ENCODE measurements at places on chromosomes 3 and 15.

- no peak for DNase-seq
Measured at GRCh38 chr3:167559924-167560323, 86.1 kb upstream of the SERPINI2 start.

DNA sequence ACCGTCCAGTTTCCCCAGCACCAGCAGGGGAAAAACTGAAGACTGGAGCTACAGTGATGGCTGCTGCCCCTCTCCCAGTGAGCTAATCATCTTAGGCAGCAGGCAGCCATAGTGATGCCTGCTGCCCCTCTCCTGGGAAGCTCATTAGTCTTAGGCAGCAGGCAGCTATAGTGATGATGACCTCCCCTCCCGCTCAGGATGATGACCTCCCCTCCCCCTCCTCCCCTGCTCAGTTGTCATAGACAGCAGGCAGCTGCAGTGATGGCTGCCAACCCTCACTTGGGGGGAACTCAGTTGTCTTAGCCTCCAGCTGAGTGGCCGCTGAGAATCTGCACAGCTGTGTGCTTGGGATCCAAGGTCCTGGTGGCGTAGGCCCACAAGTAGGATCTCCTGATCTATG is 80.9 kb upstream of the MANF start:
- DNase-seq, result no peak

DNA sequence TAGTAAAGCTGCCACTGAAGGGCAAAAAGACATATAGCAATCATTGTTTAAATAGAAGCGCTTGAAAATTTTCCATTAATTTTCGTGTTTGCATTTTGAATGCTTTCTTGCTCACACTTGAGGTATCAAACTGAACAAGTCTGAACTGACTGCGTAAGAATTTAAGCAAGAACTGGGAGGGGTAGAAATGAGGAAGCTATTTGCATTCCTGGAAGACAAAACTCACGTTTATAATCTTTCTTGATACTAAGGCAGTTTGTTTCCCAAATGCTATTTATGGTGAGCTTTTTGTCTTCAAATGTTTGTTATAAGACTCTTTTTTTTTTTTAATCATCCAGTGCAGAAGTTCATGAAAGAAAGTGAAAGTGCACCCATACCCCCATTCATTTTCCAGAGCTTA is 499.8 kb upstream of the TPRG1 start:
- no peak for DNase-seq

- no peak for DNase-seq
Measured at GRCh38 chr3:71101014-71101413, 482.5 kb downstream of the FOXP1 start.

- DNase-seq, result no peak
Measured at GRCh38 chr15:89628806-89629715, 26.2 kb downstream of the KIF7 start.

DNA sequence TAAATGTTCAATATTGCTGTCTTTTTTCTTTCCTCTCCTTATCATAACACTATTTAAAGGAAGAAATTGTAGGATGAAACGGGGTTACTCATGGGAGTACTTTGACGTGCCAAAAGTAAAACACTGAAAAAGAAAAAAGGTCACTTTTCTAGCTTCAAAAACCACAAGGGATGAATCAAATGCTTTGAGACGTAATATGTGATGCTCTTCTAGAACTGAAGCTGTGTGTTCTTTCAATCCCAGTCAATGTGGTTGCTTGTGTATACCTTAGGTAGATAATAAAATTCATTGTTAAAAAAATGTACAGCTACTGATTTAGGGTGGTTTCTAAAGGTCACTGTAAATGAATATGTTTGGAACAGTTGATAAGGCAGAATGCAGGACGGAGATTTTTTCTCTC is 538.8 kb upstream of the ZNF717 start:
- DNase-seq, result no peak

DNA sequence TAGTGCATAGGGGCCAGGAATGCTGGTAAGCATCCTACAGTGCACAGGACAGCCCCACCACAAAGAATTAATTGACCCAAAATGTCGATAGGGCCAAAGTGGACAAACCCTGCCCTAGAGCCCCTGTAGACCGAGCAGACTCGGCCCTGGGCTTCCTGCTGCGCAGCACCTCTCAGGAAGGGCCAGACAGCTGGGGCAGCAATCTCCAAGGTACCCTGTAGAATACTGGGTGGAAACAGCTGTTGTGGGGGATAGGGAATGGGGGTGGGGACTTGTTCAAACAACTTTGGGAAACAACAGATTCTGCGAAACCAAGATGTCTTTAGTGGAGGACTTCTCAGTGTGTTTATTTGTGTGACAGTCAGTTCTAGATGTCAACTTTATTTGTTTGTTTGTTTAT is 67.1 kb downstream of the MRPL46 start:
- DNase-seq, result no peak

- DNase-seq, result no peak
Measured at GRCh38 chr3:179503640-179504039, 52.4 kb upstream of the GNB4 start.

DNA sequence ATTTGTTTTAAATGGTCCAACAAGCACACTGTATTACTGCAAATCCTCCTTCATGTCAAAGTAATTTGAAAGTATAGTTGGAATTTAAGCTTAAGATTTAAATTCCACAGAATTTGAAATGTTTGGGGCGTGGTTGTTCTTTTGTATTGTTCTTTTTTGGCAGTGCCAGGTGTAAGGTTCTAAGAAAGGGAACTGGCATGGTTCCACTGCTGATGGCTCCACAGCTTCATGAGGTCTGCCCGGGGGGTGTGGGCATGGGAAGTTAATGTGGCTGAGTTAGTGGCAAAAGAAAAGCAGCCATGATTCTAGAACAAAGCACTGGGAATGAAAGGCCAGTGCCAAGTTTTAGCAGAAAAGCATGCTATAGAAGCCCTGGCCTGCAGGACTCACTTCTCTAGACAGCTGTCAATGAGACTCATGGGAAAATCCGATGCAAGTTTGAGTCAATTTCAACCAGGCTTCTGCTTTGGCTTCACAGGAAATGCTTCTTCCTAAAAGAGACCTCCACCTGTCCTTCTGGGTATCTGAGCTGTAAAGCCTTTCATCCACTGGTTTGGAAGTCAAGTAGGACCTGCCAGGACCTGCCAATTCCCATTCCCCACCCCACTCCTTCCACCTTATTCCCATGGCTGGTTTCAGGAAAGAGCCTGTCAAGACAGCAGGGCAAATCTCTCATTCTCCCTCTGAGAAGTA is 18.9 kb downstream of the CDCP1 start:
- DNase-seq, result no peak

DNA sequence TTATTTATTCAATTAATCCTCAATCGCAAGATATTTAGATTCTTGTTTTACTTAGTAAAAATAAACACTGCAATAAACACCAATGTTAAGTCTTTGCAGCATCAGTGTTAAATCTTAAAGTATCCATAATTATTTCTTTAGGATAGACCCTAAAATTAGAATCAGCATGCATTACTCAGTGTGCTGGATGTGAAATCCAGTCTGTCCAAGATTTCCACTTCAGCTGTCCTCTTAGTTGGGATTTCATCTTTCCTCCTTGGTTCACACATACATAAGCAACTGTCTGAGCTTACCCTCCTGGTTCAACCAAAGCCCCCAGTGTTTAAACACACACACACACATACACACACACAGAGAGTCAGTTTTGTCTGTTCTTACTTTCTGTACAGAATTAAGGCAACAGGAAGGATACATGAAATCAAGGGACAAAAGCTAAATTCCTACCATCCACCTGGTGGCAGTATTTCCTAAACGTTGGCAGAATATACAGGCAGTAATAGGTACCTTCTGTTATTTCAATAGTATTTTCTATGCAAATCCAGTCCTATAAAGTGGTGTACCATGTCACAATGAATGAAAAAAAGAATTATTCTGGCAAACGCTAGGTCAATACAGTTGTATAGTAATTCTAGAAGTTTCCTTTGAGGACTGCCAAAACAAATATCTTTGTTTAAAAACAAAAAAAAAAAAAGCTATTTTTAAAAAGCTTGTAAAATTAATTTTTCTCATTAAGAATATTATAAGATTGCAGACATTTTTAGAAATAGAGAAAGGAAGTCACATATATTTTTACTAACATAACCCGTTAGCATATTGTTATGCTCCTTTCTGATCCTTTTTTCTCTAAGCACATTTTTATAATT is 27.3 kb upstream of the DMXL2 start:
- DNase-seq, result peak; percentile 8

DNA sequence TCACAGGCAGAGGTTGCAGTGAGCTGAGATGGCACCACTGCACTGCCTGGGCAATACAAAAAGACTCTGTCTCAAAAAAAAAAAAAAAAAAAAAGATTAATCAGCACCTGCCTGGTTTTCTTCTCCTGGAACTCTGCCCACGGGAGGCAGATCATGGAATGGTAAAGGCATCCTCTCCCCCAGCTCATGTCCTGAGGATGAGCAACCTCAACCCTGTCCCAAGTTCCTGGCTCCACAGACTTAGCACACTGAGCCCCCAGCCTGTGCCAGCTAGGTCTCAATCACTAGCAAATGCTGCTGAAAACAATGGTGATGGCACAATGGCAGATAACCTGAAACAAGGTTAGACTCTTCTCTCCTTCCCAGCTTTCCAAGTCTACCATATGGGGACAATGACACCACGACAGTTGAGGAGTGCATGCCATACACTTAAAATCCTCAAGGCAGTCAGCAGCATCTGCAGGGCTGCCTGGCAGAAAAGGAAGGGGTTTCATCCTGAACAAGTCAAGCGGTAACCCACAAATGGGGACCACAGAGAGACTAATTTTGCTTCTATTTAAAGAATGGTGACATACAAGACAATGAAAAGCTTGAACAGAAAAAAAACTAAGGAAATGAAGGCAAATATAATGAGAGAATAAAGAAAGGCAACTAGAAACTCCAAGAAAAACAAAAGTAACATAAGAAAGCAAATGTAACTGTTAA is 4.8 kb downstream of the CLN6 start:
- DNase-seq, result no peak

GRCh38 chr3:160169139-160169976 is 55.9 kb upstream of the C3orf80 start:
- no peak for DNase-seq

DNA sequence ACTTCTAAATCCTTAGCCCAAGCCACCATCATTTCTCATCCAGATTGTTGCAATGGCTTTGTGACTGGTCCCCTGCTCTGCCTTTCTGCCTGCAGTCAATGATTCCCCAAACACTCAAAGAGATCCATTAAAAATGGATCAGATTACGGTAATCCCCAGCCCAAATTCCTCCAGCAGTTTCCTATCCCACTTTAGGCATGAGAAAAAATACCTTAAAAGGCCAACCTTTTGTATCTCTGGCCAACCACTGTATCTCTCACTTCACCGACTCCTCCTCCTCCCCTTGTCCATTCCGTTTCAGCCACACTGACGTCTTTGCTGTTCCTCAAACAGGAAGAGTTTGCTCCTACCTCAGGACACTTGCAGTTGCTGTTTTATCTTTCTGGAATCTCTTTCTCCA is 20.9 kb upstream of the IL1RAP start:
- DNase-seq, result no peak

DNA sequence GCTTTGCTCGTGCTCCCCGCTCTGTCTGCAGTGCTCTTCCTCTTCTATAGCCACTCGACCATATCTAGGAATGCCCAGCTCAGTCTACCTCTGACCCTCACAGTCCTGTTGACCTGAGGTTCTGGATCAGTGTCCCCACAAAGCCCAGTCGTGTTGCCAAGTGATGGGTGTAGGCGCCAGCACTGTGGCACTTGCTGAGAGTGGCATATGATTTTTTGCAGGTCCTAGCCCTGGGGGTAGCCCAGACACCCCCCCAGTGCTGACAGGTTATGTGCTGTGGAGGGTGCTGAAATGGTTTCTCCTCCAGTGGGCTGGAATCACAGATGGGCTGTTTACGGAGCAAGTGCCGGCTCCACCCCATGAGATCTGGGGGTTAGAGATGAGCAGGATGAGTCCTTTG is 32.5 kb downstream of the ACAD9 start:
- no peak for DNase-seq

DNA sequence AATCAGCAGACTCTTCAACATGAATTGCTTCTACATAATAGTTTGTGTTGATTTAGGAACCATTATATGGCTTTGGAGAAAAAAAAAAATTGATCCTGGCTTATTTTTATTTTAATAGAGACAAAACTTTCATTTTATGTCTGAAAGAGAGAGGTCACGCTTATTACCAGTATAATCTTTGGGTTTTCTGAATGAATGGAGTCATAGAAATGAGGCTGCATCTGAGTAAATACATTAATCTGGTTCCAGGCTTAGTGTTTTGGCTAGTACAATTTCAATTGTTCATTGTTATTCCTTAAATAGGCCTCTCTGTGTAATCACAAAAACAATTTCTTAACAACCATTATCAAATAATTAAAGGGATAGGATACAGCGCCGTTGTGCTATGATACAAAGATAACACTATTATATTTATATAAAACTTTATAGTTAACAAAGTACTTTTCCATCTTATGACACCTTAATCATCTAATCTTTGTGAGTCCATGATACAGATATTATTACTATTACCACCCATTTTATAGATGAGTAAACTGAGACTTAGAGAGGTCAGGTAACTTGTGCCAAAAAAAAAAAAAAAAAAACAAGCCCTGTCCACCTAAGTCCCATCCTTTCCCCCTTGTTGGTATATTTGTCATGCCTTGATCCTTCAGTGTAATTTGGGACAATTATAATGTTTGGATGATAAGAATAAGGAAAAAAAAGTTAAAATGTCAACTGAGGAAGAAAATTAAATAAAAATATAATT is 41.8 kb upstream of the GOLM2 start:
- no peak for DNase-seq

DNA sequence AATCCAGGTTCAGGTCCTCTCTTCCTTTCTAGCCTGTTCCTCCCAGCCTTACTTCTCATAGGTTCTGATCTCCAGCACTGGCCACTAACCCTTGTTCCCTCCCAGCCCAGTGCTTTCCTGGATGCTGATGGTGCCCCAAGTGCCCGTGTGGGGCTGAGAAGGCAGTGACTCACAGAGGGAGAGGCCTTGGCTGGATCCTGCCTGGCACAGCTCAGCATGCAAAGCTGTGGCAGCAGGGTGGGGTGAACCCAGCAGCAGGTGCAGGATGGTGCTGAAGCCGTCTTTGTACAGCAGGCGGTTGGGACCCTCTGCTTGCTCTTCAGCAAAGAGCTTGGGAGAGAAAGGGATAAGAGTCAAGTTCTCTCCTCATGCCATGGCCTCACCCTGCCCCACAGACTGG is 7.6 kb downstream of the LPCAT4 start:
- no peak for DNase-seq

DNA sequence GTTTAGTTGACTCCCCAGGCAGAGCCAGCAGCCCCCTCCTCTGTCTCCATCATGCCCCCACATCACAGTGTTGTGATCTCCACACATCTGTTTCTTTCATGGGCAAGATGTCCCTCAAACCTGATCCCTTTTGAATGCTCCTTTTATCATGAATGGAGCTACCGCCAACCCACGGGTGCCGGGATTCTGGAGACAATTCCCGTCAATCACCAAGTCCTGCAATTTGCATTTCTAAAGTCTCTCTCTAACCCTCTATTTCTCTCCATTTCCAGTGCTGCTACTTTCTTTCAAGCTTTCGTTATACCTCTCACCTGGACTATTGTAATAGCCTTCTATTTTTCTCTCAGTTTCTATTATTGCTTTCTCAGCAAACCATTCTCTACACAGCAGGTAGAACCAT is 89.7 kb upstream of the CCNL1 start:
- no peak for DNase-seq

GRCh38 chr15:40274350-40275274 is 8.3 kb downstream of the ANKRD63 start:
- peak; percentile 82 for DNase-seq

- DNase-seq, result no peak
Measured at GRCh38 chr15:75213768-75214221, 12.1 kb downstream of the C15orf39 start.
